Left renal pelvis (tissue), 4 donors: ENCODE measurements at places on chromosomes 11 and 22.

DNA sequence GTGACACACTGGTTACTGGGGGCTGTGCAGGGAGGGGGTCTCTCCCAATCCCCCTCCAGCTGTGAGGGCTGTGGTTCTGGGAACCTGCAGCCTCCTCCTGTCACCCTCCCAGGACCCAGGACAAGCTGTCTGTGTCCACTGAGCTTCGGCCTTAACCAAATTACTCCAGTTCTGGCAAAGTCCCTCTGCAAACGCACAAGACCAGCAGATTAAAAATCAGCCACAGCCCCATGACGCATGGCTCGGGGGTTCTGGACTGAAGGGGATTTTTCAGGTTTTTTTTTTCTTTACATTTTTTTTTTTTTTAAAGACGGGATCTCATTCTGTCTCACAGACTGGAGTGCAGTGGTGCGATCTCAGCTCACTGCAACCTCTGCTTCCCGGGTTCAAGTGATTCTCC, 32.2 kb upstream of the A4GALT start:
- DNase-seq = no peak

- no peak for DNase-seq
Measured at GRCh38 chr22:48100685-48101417, 1338.4 kb downstream of the TBC1D22A start.

GRCh38 chr22:35510951-35511350, 29.7 kb upstream of the RASD2 start:
- DNase-seq = no peak

DNA sequence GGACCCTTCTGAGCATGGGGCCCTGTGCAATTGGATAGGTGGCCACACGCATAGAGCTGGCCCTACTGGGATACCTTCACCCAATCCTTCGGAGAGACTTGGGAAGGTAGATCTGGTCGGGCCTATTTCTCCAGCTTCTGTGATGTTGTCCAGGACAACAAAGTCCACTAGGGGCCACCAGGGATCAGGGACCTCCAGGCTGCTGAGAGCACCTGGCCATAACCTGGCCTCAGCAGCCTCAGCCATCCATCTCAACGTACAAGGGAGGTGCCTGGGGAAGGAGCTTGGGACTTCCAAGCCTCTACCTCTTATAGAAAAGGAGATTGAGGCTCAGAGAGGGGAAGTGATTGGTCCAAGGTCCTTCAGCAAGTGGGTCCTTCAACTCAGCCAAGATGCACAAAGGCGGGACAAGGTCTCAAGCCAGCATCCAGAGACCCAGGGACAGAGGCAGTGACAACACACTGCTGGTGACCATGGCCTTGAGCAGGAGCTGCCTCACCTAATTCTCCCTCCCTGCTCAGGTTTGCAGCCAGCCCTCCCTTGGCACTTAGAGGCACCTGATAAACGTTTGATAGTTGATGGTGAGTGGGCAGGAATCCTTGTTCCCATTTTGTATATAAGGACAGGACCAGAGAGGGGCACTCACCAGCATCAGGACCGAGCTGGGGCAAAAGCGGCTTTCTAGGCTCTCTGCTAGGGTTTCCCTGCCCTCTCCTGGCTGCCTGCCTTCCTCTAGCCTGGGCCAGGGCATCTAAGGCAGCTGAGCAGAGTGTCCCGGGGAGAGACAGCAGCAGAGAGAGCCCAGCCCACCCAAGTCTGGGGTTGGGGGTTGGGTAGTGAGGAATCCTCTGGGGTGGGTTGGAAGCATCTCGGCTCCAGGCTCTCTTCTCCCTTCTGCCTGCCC, 4.5 kb downstream of the RAC2 start:
- DNase-seq = no peak

DNA sequence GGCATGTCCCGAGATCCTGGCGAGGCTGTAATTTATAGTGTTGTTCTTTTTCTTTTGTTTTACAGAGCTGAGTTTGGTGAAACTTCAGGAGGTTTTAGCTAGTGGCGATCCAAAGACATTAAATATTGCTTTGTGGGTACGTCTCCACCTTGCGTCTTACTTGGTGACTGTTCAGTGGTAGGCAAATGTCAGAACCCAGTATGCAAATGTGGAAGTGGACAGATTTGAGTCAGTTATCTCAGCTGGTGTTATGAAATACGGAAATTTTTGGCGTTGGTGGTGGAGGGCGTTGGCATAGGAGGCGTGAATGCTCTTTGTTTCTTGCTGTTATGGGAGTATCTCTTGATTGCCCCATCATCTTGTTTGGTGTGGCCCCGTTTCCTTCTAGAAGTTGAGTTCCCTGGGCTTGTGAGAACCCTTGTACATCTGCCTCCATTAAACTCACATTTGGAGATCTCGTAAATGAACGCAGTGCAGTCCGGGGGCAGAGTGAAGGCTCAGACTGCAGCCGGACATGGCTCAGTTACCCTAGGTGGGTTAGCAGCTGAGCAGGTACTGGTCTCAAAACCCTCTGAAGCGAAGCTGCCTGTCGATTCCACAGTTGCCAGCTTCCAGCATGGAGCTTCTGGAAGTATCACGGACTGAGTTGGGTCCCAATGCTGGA, 39.9 kb downstream of the PTPRJ start:
- DNase-seq = no peak

DNA sequence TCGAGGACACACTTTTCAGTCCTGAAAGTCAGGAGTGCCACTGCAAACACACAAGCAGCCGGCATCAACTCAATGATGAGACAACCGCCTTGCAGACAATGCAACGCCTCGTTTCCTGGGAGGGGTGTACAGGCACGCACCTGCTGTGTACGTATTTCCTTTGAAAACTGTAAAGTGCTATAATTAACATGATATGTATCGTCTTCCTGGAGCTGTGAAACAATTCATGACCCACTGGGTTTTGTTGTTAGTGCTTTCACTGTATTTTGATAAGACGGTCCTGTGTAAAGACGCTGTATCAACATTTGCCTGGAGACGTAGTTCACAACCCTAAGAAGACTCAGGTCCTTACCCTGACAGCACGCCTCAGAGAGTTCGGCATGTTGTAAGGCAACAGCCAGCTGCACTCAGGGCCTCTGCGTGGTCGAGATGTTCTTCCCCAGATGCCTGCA, 105.7 kb upstream of the ANO1 start:
- DNase-seq = no peak

DNA sequence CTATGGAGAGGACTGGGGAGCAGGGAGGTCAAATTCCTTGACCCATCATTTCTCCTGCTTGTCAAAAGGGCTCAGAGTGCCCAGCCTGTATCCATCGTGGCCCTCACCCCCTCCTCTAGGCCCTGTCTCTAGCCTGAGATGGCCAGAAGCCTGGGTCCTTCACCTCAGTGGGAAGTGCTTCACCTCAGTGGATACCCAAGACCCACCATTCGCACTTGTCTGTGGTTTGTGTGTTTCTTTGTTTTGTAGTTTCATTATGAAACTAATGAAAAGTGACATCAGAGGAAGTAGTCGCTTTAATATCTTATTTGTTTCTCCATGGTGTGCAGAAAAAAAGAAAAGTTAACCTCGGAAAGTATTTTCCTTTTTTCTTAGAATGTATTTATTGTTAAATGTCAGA, 194.0 kb upstream of the CADM1 start:
- no peak for DNase-seq

GRCh38 chr11:123086305-123086704, 24.4 kb upstream of the HSPA8 start:
- no peak for DNase-seq

DNA sequence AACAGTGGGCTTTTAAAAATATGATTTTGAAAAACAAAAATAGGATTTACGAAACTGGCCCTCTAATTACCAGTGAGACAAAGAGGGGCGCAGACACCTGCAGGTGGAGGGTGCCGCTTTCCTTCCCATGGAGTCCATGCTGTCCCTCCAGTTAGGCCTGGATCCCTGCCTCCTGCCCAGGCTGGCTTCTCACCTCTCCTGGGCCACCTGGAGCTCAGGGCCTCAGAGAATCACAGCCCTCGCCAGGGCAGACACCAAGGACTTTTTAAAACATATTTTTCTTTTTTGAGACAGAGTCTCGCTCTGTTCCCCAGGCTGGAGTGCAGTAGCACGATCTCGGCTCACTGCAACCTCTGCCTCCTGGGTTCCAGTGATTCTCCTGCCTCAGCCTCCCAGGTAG, 1437.2 kb downstream of the TBC1D22A start:
- DNase-seq = no peak

- no peak for DNase-seq
Measured at GRCh38 chr11:30360741-30361140, 37.8 kb downstream of the ARL14EP start.

- no peak for DNase-seq
Measured at GRCh38 chr11:46064221-46064620, 57.0 kb downstream of the PHF21A start.

- no peak for DNase-seq
Measured at GRCh38 chr11:114397349-114397982, 2.8 kb downstream of the C11orf71 start.

DNA sequence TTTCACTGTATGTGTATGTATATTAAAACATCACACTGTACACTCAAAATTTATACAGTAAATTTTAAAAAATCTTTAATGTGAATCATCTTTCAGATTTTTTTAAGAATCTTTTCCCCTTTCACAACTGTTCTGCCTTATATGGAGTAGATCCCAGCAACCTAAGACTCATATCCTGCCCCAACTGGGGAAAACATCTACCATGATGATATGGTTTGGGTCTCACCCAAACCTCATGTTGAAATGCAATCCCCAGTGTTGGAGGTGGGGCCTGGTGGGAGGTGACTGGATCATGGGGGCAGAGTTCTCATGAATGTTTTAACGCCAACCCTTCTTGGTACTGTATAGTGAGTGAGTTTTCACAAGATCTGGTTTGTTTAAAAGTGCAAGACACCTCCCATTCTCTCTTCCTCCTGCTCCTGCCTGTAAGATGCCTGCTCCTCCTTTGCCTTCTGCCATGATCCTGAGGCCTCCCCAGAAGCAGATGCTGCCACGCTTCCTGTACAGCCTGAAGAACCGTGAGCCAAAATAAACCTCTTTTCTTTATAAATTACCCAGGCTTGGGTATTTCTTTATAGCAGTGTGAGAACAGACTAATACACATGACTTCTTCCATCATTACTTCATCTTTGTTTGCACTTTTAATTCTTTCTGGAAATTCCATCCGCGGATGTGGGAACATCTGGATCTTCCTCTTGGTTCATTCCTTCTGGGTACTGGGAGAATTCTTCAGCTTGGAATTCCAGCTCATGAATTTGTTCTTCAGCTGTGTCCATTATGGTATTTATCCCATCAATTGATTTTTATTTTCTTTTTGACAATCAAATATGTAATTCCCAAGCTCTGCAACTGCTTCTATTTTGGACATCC, 36.9 kb downstream of the LINC01488 start:
- DNase-seq = no peak

GRCh38 chr22:36918586-36919284, 5.3 kb downstream of the CSF2RB start:
- DNase-seq = no peak

DNA sequence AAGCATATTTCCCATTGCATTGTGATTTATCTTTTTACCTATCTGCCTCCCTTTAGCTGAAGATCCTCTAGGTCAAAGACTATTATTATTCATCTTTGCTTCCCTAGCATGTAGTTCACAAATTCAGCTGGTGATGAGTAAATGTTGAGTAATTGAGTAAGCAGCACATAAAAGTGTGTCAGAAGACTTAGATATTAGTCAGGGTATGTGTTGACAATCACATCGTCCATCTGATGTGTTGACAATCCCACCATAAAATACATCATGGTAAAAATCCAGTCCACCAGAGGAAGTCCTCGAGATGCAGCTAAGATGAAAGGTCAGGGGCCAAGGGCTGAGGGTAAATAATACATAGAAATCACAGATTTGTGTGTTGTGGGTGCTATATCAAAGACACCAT, 22.9 kb upstream of the ABTB2 start:
- DNase-seq = no peak

- DNase-seq = no peak
Measured at GRCh38 chr11:80009081-80009480, 568.3 kb upstream of the TENM4 start.

- DNase-seq = no peak
Measured at GRCh38 chr11:59267196-59267595, 54.5 kb upstream of the MPEG1 start.

- DNase-seq = no peak
Measured at GRCh38 chr11:134702827-134703226, 290.8 kb upstream of the B3GAT1 start.

DNA sequence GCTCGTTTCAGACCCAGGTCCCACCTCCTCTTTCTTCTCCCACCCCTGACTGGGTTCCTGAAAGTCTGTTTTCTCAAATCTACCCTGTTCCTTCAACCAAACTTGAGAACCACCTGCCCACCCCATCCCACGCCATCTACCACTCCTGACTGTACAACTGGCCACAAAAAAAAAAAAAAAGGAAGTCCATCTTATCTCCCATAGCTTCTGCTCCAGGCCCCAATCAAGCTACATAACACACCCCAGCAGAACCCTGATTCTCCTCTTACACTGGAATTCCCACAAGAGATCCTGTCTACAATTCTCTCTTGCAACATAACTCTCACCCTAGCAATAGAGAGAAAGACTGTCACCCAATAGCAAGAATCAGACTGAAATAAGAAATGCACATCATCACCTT, 39.2 kb upstream of the CHST1 start:
- no peak for DNase-seq

GRCh38 chr11:57332694-57333440, 2.8 kb downstream of the SSRP1 start:
- no peak for DNase-seq

GRCh38 chr22:38204784-38205183, 3.0 kb downstream of the MAFF start:
- no peak for DNase-seq

GRCh38 chr22:28900379-28900925, 17.1 kb downstream of the ZNRF3 start:
- DNase-seq = no peak

DNA sequence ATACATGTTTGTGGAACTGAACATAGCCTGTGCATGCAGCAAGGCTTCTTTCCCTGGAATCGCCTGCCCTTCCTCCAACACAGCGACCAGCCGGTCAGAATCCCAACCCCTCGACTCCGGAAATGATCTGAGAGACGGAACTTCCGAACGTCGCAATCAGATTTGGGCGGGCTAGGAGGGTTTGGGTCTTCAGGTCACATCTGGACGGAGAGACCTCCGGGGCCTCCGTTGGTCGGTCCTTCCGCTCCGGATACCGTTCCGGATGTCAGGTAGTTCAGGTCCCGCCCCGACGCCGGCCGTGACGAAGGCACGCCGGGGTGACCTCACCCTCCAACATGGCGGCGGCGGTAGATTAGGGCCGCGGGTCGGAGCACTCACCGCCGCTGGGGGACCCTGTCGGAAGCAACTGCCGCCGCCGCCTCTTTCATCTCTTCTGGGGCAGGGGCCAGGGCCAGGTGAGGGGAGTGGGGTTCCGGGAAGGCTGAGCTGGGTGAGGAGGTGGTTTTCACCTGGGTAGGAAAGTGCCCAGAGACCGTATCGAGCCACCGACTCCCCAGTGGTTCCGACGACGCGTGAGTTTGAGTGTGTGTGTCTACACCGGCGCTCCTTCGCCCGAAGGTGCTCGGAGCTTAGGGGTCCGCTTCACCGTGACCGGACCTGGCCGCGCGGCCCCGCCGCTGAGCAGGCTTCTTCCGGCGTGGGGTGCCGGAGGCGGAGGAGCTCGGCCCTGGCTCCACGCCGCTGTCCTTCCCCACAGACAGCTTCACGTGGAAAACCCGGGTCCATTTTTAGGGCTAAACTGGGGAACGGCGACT, at the start of gene BCL2L13:
Gene BCL2L13 (plus strand): TSS at position 326 of the 815 bp plus-strand sequence. CDS start 16,955 bp downstream, outside the sequence.
- DNase-seq = peak; percentile 90

- DNase-seq = no peak
Measured at GRCh38 chr11:94130298-94131046, 1.8 kb downstream of the PANX1 start.
